ENCODE measurements at places on chromosomes 11 and 22.
A peak's percentile ranks its signal among the peaks of the same experiment; 100 is the strongest.

- no peak for DNase-seq
These were observed 24.9 kb downstream of the CLTCL1 start for GRCh38 chr22:19266547-19267086.

DNA sequence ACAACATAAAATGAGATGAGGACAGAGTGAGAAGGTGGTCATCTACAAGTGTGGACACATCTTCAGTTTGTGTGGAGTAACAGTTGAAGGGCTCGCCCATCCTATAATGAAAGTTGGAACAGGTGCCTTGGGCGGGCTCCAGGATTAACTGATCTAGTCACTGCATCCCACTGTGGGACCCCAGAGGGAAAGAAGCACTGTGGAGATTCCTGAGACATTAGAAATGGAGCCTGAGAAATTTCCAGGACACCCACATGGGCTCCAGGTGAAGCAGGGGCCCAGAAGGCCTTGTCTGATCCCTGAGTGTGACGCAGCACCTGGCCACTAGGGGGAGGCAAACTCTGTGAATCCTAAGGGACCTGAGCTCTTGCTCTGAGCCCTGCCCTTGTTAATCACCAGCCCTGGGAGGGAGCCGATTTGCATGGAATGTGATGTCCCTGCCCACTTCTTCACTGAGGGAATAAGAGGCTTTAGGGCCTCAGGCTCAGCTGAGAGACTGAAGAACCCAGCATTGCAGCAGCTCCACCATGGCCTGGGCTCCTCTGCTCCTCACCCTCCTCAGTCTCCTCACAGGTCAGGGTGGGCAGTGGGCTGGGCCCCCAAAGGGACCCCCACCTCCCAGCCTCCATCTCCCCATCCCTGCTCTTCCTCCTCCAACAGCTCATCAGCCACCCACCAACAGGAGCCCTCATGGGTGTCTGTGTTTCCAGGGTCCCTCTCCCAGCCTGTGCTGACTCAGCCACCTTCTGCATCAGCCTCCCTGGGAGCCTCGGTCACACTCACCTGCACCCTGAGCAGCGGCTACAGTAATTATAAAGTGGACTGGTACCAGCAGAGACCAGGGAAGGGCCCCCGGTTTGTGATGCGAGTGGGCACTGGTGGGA is 98.4 kb downstream of the VPREB1 start:
- peak; percentile 44 for DNase-seq

DNA sequence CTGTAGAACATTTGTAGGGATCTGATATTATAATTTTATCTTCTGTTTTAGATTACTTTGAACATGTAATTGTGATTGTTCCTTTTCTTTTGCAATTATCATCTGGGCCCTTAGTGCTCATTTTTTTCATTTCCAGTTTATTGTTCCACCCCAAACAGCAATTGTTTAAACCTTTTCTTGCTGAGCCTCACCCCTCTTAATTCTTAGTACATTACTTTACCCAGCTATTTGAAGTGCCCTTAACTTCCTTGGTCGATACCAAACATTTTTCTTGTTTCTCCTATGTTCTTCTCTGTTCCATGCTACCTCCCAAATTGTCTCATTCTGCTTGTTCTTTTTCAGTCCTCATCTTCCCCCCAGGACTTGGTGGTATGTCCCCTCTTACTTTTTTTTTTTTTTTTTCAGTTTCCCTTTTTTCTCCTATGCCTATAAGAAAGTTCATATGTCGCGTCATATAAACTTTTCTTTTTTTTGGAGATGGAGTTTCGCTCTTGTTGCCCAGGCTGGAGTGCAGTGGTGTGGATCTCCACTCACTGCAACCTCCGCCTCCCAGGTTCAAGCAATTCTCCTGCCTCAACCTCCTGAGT is 3.5 kb downstream of the CUL5 start:
- no peak for DNase-seq

- no peak for DNase-seq
These were observed 1.2 kb upstream of the TRIM3 start for GRCh38 chr11:6474806-6475500.

DNA sequence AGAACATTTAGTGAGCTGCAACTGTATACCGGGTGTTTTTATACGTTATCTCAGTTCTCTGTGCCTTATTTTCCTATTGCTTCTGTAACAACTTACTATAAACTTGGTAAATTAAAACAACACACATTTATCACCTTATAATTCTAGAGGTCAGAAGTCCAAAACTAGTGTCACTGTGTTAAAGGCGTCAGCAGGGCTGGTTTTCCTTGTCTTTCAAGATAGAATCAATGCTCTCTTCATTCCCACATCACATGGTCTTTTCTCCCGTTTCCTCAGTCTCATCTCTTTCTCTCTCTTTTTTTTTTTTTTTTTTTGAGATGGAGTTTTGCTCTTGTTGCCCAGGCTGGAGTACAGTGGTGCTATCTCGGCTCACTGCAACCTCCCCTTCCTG is 36.1 kb downstream of the MB start:
- no peak for DNase-seq

GRCh38 chr22:23826510-23827350 is 12.1 kb downstream of the DERL3 start:
- no peak for DNase-seq

DNA sequence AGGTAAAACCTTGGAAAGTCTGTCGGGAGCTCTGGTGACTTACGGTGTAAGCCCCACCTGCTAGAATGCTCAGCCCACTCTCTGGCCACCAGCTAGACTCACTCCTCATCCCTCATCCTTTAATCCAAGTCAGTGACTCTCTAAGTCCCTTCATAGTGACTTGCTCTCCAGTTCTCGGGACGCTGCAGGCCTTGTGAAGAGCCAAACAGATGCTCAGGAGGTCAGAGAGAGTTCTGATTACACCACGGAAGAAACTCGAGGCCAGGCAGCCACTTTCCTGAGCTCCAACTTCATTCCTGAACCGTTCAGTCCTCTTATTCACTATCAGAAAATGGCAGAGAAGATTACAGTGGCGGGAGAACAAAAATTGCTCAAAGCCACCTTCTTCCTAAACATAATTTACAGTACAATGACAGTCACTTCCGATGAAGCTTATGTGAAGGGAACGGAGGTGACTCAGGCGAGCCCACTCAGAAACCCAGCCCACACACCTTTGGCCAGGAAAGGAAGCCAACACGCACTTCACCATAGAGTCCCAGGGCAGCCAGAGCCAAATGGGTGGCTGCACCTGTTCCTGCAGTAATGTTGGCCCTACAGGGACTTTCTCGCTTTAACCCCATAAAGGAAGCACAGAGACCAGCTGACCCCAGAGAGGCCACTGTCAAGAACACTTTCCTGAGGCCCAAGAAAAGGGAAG is 100.4 kb downstream of the GALNT18 start:
- DNase-seq, result no peak

All from stimulated activated CD4-positive, alpha-beta T cell treated with anti-CD3 and anti-CD28 coated beads, TNF-alpha, amount 100 ng/mL, for 24 hours (primary cell).